A549 treated with Mapracorat at 1 μM for 4 hours (cell line): ENCODE measurements at places on chromosomes 7 and 10. TPM values are rescaled to one million over a fixed set of nuclear protein-coding genes. Genes with fewer than 3 reads are reported as not detected.

Gene MSMB
- 0.63 TPM in 1 of 5 replicates, not detected in the others for total RNA-seq

Gene VWA2
- total RNA-seq, result not detected in 5 replicates

Gene NUTM2A
- 0.08 TPM in 1 of 5 replicates, not detected in the others for total RNA-seq

Gene AEBP1
- total RNA-seq, result 0.19 TPM in 1 of 5 replicates, not detected in the others

Gene SORCS1
- total RNA-seq, result not detected in 5 replicates

Gene CPN1
- total RNA-seq, result 0.15 to 0.45 TPM (median 0.35 TPM) in 5 replicates

Gene MCM7
- total RNA-seq, result 223 to 248 TPM (median 243 TPM) in 5 replicates

Gene ZNF394
- 15.9 to 18.8 TPM (median 17.9 TPM) in 5 replicates for total RNA-seq

Gene OR6V1
- not detected in 5 replicates for total RNA-seq

Gene TRIP6
- 41.1 to 59.3 TPM (median 54.1 TPM) in 5 replicates for total RNA-seq

Gene METTL27
- 6.3 to 12.0 TPM (median 10.8 TPM) in 5 replicates for total RNA-seq

Gene CRPPA
- 0.45 to 0.67 TPM (median 0.60 TPM) in 5 replicates for total RNA-seq

Gene RARRES2
- not detected in 5 replicates for total RNA-seq

Gene WIPF3
- 0.39 to 0.71 TPM (median 0.56 TPM) in 5 replicates for total RNA-seq

Gene RPEL1
- total RNA-seq, result 0.07 TPM in 1 of 5 replicates, not detected in the others

Gene PRKG1
- total RNA-seq, result not detected in 5 replicates
